ENCODE measurements at places on chromosomes 7 and 10.

DNA sequence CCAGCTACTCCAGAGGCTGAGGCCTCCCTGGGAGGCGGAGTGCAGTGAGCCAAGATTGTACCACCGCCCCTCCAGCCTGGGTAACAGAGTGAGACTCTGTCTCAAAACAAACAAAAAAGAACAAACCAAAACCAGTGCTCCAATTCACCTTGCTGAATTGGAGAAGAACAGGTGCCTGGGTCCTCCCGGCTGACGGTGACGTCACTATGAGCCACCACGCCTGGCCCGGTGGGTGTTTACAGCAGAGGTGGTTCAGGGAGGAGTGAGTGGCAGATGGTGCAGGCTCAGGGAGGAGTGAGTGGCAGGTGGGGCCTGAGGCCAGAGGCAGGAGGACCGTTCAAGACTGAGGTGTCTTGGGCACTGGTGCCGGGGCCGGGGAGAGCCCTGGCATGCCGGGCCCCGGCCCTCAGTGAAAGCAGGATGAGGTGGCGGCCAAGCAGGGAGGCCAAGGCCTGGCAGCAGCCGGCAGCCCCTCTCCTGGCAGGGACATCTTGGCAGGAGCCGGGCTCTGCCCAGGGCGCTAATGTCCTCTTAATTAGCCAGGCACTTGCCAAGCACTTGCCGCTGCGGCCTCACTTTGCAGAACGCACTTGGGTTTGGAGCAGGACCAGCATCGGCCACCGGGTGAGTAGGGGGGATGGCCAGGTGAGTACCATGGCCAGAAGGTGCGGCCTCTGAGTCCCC, 162.8 kb upstream of the TNRC18 start:
- DNase-seq, result no peak

DNA sequence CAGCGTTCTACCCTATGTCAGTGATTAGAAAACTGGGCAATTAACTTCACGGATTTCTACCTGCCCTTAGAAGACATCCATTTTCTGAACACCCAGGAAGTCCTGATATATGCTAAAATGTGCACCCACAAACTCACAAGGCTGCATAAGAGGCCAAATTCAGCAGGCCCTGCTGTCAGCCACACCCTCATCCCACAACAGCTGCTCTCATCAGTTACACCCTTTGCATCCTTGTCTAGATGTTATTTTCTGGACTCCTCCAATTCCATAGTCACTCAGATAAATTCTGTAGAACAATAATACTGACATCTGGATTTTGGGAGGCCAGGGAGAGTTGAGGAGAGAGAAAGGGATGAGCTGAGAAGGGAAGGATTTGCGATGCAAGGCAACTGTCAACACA, 208.9 kb downstream of the TAX1BP1 start:
- no peak for DNase-seq

GRCh38 chr7:151336027-151336708, 5.4 kb upstream of the NUB1 start:
- no peak for DNase-seq

- no peak for DNase-seq
Observed at GRCh38 chr10:75836064-75836463, 404.6 kb downstream of the LRMDA start.

DNA sequence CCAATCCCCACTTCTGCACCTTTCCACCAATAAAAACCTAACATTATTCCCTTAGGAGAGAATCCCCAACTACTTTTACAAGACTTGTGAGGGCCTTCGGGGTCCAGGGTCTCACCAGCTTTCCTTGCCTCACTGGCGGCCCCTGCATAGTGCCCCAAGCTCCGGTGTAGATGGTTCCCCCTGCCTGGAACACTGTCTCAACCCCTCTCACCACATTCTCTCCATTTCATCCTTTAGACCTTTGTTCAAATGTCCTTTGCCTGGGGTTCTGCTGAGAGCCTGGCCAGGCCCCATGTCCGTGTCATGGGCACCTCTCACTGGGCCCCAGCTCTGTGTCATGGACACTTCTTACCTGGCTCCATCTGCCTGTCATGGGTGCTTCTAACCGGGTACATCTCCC, 64.5 kb upstream of the SORCS3 start:
- no peak for DNase-seq

GRCh38 chr10:86402283-86402941, 35.8 kb upstream of the GRID1 start:
- no peak for DNase-seq

- no peak for DNase-seq
Observed at GRCh38 chr10:49138361-49138891, 4.6 kb upstream of the FAM170B start.

- no peak for DNase-seq
Observed at GRCh38 chr10:131760416-131761166, 140.2 kb upstream of the PPP2R2D start.

- DNase-seq, result no peak
Observed at GRCh38 chr7:44327981-44328380, 2.6 kb upstream of the CAMK2B start.

- DNase-seq, result no peak
Observed at GRCh38 chr7:90738249-90738648, 142.1 kb downstream of the CDK14 start.

GRCh38 chr7:117130262-117130661, 177.0 kb downstream of the ST7 start:
- DNase-seq, result no peak

GRCh38 chr7:141433698-141434097, 117.5 kb upstream of the AGK start:
- no peak for DNase-seq

DNA sequence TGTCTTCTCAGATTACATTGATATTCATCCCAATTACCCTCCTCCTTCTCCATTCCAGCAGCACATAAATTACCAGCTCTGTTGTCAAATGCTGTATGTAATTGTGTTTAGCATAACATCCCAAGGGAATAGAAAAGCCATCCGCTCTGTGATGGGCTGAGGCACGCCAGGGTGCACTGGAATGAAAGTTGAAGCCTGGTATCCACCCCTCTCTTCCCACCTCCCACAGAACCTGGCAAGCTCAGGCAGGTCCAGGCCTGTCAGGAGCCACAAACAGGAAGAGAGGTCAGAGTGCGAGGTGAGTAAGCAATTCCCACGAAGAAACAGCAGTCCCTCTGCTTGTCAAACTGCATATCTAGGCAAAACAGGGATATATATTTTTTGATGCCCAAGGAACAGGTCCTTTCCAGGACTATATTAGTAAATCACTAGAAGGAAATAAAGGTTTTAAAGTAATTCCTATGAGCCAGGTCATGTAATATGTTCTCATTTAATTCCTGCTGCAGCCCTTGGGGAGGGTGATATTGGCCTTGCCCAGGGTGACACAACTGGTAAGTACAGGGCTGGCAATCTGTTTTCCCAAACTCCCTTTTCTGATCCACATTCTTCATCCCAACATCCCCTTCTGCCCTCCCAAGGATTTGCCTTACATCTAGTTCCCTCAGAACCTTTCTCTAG, 155.6 kb upstream of the GHITM start:
- DNase-seq, result no peak

- no peak for DNase-seq
Observed at GRCh38 chr7:44308596-44309270, 16.7 kb downstream of the CAMK2B start.

- no peak for DNase-seq
Observed at GRCh38 chr10:97684866-97685394, 2.1 kb downstream of the AVPI1 start.

DNA sequence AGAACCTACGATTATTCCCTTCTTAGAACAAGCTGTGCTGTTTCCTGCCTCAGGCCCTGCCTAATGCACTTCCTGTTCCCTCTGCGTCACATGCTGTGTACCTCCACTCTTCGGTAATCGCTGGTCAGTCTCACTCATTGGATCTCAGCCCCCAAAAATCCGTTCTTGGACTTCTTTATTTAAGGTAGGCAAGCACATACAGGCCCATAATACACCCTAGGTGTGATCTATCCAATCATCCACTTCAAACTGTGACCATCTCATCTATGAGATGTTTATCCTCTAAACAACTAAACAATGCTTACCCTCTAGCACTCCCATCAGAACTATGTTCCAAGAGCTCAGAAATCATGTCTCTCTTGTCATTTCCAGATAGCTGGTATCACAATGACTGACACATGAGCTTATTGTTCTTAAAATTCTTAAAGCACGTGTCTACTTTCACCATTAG, 83.9 kb downstream of the CADPS2 start:
- DNase-seq, result no peak

DNA sequence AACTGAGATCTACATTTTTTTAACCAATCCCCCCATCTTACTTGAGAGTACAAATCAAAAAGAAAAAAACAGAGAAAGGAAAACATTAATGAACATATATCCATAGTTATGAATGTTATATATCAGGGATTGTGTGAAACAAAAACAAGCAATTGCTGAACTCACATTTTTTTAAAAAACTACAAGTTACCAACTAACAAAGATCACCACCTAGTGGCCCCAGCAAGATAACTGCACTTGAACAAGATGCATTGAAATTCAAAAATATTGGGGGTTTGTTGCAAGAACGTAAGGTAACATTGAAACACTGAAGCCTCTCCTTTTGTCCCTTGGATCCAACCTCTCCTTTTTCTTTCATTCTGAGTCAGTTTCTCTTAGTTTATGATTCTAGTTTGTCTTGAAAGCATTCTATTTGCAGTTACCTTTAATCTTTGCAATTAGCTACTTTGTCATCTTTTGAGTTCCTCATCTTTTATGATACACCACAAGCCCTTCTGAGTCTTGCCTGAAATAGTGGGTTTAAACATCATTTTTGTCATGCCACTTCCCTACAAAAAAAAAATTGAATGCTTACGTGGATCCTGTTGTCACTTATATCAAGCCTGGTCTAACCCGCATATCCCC, 87.3 kb upstream of the TES start:
- no peak for DNase-seq

DNA sequence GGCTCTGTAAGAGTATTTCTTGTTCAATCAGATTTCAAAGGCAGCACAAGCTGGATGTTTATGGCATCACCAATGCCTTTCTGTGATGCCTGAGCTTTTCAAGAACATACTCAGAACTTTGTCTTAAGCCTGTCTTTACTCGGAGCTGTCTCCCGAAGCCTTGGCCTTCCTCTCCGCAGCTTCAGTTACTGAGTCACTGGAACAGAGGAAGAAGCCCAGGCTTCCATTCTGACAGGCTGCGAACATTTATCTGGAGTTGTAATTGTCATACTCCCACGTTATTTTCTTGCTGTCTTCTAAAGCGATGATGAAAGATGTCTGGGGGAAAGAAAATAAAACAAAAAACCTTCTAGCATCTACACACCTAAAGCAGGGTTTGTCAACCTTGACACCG, 43.9 kb downstream of the GRK5 start:
- DNase-seq, result no peak

DNA sequence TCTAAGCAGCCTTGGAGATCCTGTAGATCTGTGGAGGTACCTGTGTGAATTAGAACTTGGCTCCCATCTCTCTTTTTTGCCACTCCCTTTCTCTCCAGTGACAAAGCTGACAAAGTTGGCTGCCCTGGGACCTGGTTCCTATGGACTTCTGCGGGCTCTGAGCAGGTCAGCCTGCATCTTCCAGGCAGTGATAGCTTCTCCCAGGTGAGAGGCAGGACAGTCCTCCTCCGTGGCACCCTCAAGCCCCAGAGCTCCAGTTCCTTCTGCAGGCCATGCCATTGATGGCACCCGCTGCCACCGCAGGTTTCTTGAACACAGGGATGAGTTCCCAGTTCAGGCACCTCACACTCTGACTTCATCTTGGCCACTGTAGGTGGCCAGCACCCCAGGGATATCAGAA, 73.5 kb upstream of the GRB10 start:
- no peak for DNase-seq

DNA sequence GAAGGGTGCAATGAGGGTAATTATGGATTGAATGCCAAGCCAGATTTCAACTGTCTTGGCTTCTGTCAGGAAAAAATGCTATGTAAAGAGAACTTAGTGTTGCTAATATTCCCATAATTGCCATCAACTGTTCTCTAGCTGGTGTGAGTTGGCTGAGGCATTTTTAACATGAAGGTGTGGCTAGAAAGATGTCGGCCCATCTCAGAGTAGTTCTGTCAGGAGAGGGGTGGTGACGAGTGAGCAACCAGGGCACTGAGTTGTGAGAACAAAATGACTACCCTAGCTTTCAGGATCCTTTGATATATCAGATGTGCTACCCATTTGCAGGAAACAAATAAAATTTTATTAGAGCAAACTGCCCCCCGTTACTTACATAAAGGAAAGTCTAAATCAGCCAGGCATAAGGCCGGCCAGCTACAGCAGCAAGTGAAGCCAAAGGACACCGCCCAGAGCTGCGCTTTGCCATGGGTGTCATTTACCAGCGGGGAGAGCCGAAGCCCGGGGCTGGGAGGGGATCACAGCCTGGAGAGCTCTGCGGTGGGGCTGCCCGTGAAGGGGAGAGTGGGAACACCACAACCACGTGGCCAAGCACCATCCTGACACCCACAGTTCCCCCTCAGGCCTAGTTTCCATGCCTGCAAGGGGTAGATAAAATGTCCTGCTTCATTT, 141.4 kb downstream of the ICA1 start:
- no peak for DNase-seq

DNA sequence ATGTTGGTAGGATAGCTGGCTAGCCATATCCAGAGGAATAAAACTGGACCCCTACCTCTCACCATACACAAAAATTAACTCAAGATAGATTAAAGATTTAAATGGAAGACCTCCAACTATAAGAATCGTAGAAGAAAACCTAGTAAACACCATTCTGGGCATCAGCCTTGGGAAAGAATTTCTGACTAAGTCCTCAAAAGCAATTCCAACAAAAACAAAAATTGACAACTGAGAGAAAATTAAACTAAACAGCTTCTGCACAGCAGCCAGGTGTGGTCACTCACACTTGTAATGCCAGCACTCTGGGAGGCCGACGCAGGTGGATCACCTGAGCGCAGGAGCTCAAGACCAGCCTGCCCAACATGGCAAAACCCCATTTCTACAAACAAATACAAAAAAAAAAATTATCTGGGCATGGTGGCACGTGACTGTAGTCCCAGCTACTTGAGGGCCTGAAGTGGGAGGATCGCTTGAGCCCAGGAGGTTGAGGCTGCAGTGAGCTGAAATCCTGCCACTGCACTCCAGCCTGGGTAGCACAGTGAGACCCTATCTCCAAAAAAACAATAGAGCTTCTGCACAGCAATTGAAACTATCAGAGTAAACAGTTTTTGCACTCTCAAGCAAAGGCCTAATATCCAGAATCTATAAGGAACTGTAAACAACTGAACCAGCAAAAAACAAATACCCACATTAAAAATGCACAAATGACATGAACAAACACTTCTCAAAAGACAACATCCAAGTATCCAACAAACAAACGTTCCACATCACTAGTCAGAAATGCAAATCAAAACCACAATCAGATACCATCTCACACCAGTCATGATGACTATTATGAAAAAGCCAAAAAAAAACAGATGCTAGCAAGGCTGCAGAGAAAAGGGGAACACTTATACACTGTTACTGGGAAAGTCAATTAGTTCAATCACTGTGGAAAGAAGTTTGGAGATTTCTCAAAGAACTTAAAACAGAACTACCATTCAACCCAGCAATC, 4.8 kb downstream of the CRPPA start:
- DNase-seq, result no peak
